ENCODE measurements at places on chromosomes 2 and 18.

DNA sequence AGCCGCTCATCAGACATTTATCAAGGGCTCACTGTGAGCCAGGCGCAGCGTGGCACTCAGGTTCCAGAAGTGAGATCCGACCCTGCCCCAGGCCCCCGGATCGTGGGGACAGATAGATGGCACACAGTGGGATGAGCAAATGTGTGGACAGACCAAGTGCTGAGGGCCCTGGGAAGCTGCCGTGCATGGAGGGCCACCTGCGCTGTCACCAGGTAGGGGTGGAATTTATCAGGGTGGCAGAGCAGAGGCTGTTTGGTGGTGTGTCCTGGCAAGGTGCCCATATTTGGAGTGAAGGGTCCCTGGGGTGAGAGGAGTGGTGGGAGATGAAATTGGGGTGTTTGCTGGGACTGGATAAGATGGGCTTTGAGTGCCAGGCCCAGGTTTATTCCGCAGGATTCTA is 92.8 kb upstream of the HS6ST1 start:
- no peak for DNase-seq

- DNase-seq, result no peak
Observed at GRCh38 chr2:96961210-96961950, 25.0 kb downstream of the FAM178B start.

- DNase-seq, result no peak
Observed at GRCh38 chr2:122639711-122640110, 884.3 kb downstream of the TSN start.

DNA sequence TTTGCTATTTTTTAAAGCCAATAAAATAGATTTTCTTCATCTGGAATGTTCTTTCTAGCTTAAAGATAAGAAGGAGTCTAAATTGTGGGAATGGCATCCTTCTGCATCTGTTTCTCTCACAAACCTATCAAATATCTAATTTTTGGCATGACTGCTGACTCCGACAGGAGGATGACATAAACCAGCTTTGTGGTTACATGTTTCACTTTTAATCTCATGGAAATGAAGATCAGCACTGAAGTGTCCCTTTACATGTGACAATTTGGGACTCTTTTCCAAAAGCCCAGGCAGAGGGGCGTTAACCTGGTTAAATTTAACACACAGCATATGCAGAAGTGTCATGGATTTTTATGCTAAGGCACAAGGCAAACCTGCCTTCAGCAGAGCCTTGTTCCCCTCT is 694.7 kb downstream of the ARHGAP15 start:
- DNase-seq, result no peak

Measured in M059J (cell line).